ENCODE measurements at places on chromosomes 4 and X. TPM values are rescaled to one million over a fixed set of nuclear protein-coding genes. Genes with fewer than 3 reads are reported as not detected.

DUSP21 gene
- not detected for total RNA-seq

GPR34 gene
- total RNA-seq = not detected

DCAF12L1 gene
- total RNA-seq = 9.6 TPM

KDR gene
- 0.30 TPM for total RNA-seq

SLC9B2 gene
- total RNA-seq = 11.1 TPM

NSUN7 gene
- total RNA-seq = 2.1 TPM

VGLL1 gene
- 3.3 TPM for total RNA-seq

OCRL gene
- 28.0 TPM for total RNA-seq
